Activated naive CD4-positive, alpha-beta T cell treated with anti-CD3 and anti-CD28 coated beads, Interleukin-2, amount 10 ng/mL, durations not matched to agents 5 hours and 36 hours (primary cell): ENCODE measurements at places on chromosomes 3 and 15. TPM values are rescaled to one million over a fixed set of nuclear protein-coding genes. Genes with fewer than 3 reads are reported as not detected.

The ZMYND10 gene
- total RNA-seq: 3.0 TPM

The OSBPL10 gene
- total RNA-seq: 0.34 TPM

The GLCE gene
- 3.3 TPM for total RNA-seq

The CHRNA7 gene
- total RNA-seq: not detected

The KBTBD12 gene
- total RNA-seq: not detected

The GOLIM4 gene
- total RNA-seq: 0.55 TPM
